ENCODE measurements at places on chromosomes 4 and X.
A peak's percentile ranks its signal among the peaks of the same experiment; 100 is the strongest.

- no peak for DNase-seq
Measured at GRCh38 chrX:7045238-7045955, 102.1 kb upstream of the STS start.

DNA sequence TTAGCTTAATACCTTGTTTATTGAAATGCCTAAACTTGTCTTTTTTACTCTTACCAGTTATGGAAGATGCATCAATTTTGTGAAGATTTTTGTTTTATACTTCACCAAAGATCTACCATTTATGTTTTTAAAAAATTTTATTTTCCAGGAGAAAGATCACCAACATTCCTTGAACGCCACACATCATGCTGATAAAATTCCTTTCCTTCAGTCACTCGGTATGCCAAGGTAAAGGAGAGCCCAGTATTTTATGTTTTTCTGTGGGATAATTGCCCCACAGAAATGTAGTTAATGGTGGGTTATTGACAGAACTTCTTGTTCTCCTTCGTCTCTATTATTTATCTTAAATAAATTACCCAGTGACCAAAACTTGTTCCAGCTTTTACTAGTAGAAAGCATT lies 217.0 kb downstream of the GC start:
- no peak for DNase-seq

DNA sequence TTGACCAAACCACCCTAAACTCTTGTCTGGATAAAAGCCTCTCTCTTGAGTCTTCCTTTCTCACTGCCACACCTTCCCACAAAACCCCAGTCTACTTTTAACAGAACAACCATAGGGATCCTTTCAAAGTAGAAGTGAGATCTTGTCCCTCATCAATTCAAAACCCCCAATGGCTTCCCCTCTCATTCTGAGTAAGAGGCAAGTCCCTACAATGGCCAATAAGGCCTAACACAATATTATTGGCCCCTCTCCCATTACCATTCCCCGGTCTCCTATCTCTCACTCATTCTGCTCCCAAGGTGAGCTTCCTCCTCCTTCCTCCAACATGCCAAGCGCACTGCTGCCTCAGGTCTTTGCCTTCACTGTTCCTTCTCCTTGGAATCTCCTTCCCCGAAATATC lies 57.1 kb downstream of the REELD1 start:
- no peak for DNase-seq

DNA sequence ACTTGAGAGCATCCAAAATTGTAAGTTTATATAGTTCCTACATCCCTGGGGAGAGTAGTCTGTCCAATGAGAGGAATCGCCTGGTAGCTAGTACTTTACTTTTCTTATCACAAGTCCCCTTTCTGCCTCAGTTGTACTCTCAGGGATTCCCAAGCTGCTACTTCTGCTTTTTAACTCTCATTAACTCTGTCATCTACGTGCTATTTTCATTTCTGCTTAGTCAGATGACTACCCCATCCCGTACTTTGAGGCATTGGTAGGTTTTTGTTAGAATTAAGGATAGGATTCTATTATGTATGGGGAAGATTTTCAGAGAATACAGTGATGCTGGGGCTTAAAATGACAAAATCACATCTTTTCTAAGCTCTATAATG lies 24.7 kb downstream of the RBPJ start:
- no peak for DNase-seq

- no peak for DNase-seq
Measured at GRCh38 chr4:24024605-24025004, 134.8 kb upstream of the PPARGC1A start.

- no peak for DNase-seq
Measured at GRCh38 chr4:41665636-41666207, 82.8 kb downstream of the PHOX2B start.

- no peak for DNase-seq
Measured at GRCh38 chr4:184528051-184528450, 53.7 kb upstream of the IRF2 start.

- DNase-seq, result no peak
Measured at GRCh38 chrX:114272096-114272686, 311.7 kb upstream of the HTR2C start.

DNA sequence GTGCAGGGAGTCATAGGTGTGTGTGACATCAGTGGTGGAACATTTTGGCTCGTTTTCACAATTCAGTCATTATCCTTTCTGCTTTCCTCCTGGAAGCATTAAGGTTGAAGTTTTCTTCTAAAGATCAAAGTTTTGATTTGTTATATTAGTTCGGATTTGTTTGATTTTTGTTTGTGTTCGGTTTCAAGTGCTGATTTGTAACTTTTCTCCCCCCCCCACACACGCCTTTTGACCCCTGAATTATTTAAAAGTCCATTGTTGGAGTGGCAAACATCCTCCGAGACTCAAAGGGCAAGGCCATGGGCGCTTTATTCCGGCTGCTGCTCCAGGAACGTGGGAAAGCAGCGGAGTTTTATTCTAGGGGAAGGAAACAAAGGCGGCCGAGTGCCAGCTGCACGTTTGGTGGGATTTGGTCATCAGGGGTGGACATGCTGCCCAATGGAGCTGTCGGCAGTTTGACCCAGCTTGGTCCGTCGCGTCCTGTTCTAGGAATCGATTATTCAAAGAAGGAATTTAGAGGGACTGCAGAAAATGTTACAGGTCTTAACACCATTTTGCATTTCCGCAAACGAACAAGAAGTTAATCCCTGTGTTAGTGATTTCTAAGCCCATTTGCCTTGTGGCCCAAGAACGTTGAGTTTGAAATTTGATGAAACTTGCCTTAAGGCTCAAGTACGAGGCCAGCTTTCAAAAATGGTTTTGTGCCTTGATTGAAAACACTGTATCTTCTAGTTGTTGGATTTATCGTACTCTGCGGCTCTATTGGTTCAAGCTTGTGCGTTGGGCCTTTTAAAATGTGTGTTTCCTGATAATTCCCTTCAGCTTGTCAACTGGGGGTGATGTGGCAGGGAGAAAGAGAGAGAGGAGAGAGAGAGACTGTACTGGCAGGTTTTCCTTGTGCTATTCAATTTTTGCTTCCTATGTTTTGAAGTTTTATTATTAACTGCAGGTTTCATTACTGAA lies 565 bp upstream of the ZNF41 start:
- no peak for DNase-seq

- no peak for DNase-seq
Measured at GRCh38 chr4:8938137-8938536, 66.5 kb upstream of the HMX1 start.

GRCh38 chr4:92387459-92388069 lies 83.8 kb downstream of the GRID2 start:
- no peak for DNase-seq

DNA sequence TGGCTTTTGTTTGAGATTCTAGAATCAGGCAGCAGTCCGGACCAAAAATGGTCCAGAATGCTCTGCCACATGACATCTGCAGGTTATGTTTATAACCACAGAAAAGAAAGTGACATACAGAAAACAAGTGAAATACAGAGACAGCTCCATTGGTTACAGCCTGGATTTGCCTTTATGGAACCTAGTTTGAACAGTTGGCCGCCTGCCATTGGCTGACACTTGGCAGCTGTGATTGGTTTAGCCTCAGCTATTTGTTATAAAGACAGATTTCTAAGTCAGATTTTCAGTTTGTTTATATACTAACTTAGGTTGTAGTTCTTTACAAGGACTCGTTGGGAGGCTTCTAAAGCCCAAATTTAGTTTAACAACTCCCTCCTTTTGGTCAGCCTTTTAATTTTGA lies 40.8 kb upstream of the IL9R start:
- DNase-seq, result no peak

GRCh38 chr4:74203467-74203866 lies 45.5 kb downstream of the MTHFD2L start:
- DNase-seq, result no peak

DNA sequence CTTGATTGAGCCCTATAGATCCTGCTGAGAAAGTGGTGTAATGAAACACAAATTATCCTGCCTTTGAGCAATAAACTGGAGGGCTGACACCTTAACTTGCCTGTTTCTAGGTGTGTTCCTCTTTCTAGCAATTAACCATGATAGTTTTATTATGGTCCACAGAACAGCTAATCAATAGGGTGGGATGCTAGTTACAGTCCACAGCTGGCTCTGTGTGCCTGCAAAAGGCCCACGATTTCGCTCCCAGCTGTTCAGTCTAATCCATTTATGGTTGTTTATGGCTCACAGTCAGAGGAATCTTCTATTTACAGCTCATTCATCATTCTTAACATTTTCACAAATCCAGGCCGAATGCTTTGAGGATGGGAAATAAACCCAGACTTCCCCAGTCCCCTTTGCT lies 674.9 kb downstream of the SMARCA1 start:
- DNase-seq, result no peak

DNA sequence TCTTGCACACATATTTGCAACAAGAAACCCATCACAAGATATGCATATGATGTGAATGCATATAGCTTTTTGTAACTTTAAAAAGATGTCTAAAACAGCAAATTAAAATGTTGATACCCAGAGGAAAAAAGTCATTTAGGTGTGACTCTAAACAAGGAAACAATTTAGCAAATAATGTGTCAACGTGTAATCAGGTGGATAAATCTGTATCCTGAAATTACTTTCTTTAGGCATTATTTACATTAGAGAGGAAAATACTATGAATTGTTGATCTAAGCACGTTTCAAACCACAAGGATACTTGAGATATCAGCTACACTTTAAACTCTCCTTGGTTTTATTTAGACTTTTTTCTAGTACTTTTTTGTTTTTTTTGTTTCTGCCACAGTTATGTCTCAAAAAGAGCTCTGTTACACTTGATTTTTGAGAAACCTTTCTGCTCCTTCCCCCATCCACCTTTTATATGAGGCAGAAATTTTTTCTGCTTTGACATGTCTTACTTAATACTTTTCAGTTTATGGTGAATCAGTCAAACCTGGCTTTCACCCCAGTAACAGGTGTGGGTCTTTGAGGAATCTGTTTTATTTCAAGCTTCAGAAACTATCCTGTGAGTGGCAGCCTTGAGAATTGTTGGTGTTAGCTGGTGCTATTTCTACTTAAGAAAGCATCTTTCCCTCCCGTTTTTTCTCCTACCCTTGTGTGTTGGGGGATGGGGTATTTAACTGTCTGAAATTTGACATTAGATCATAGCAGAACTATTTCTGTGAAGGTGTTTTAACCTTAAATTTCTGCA lies 1.9 kb downstream of the NPNT start:
- no peak for DNase-seq

DNA sequence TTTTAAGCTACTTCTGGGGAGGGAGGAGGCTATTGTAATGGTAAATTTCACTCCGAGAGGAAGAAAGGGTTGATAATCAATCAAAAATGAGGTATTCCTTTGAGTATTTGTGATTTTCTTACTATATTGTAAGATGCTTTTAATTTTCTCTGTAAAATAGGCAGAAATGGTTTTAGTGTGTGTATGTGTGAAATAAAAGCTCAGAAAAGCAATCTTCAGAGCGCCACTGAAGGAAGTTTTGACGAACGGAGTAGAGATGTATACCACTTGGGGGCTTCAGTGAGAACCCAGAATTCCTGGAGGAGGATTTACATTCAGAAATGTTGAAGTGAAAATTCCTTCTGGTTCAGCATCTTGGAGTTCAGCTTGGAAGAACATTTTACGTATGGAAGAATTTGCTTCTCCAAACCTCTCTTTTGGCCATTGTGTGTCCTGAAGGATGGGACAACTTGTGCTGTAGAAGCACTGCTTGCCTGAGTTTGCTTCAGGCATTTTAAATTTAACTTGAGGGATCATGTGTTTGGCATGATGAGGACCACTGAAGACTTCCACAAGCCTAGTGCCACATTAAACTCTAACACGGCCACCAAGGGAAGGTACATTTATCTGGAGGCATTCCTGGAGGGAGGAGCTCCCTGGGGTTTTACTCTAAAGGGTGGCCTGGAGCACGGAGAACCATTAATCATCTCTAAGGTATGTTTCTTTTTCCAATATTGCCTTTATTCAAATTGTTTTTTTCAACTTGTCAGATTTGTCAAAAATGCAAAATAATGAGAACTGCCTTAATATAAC lies 695 bp downstream of the SHROOM3 start:
- DNase-seq, result no peak

- DNase-seq, result no peak
Measured at GRCh38 chrX:41538707-41539106, 91.6 kb downstream of the NYX start.

DNA sequence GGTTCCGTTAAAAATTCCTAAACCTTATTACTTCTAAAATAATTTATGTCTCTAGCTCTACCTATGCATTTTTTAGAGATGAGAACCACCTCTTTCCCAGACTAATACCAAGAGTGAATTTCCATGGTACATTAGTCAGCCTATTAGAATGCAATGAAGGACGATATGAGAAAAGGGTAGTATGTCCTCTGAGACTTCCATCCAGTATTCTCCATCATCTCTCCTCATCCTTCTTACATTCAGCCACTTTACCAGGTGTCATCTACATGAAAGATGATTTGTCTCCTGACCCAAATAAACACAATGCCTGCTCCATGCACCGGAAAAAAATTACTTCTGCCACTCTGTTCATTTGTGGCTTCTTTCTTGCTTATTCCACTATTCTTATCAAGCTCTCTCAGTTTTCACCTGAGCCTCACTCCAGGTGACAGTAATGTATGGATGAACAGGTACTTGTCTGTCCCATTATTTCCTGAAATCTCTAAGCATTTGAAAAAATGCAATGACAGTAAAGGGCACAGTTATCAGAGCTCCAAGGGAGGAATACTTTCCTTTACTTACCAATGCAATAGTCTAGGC lies 97.9 kb downstream of the MAB21L2 start:
- DNase-seq, result no peak

GRCh38 chr4:76376534-76376933 lies 44.4 kb downstream of the CCDC158 start:
- no peak for DNase-seq

- no peak for DNase-seq
Measured at GRCh38 chr4:75848891-75849290, 53.4 kb downstream of the PPEF2 start.

DNA sequence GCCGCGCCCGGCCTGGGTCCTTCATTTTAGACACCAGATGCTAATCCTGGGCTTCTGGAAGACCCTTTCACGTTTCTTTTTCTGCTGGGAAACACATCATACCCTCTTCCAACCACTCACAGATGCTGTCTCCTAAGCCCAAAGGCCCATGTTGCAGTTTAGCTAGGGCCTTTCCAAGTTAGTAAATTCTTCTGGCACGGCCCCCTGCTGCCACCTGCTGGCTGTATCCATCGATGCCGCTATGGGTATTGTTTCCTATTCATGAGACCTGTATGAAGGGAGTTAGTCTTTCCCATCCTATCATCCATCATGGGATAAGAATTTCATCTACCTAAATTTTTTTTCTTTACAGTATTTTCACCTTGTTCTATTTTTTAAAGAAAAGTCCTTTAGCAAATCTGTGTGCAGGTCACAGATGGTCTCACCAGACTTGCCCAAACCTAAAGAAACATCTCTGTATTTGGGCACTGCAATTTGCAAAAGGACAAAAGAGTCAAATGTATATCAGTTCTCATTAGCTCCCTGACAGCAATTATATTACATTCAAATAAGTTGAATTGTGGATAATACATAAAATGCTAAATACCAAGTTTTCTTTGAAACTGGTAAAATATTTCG lies 37.8 kb upstream of the SLC9A7 start:
- peak; percentile 58 for DNase-seq

DNA sequence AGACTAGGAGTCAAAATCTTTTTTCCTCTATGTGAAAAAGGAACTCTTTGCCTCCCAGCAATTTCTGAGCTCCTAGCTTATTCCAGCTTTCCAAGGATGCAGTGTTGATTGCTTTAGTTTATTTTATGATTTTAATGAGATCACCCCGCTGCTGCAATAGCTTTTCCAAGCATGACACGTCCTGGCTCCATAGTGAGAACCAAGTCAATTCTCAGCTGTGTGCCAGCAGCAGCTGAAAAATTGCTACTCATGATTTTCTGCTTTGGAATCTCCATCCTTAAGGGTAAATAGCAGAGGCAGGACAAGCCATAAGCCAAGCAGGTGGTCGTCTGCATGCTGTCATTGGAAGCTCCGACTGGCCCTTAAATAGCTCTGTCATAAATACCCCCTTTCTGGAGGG lies 64.5 kb downstream of the FTHL17 start:
- no peak for DNase-seq
